LHCN-M2 (cell line): ENCODE measurements at places on chromosomes 12 and 14.

DNA sequence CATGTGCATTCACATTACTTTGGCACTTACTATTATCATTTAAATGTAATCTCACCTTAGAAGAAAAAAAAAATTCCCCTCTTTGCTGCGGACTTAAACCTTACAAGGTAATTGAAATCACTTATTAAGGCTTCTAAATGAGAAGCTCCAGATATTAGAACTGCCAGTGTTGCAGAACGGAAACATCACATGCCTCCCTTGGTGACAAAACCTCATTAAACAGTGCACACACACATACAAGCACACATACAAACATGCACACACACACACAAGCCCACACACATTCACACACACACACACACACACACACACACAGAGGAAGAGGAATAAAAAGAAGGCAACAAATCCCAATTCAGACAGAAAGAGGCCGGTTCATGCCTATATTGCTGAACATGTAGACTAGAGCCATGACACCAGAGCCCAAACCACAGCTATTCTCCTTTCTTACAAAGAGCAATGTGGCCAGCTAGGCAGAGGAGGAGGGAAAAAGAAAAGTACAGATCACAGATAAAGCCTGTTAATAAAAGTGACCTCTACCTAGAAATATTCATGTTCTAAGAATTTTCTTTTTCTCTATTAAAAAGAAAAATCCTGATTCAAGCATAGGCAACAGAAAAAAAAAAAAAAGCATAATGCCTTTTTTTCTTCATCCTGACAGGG is 405.2 kb upstream of the FLRT2 start:
- no peak for DNase-seq

GRCh38 chr12:104958805-104959334 is 780 bp upstream of the SLC41A2 start:
- peak; percentile 11 for DNase-seq

GRCh38 chr14:76742966-76743365 is 18.3 kb upstream of the VASH1 start:
- DNase-seq = no peak

DNA sequence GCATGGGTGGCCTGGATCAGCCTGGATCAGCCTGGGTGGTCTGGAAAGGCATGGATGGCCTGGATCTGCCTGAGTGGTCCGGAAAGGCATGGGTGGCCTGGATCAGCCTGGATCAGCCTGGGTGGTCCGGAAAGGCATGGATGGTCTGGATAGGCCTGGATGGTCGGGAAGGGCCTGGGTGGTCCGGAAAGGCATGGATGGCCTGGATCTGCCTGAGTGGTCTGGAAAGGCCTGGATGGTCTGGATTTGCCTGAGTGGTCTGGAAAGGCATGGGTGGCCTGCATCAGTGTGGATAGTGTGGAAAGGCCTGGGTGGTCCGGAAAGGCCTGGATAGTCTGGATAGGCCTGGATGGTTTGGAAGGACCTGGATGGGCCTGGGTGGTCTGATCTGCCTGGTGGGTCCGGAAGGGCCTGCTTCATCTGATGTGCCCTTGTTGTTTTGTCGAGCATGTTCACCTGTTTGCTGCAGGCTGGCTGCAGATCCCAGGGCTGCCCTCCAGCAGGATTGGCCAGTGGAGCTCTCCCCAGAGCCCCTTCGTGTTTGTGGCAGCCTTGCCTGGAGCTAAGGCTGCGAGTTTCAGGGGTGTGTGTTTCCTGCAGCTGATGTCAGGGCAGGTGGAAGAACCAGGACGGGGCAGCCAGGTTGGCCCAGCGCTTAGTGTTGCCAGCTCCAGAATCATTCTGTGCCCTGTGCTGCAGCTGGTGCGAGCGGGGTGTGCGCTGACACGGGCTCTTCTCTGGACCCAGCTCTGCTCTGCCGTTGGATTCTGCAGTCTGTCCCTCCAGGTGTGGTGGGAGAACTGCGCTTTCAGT is 19.3 kb upstream of the TEX22 start:
- no peak for DNase-seq

GRCh38 chr12:92600052-92600451 is 102.7 kb upstream of the PLEKHG7 start:
- no peak for DNase-seq

DNA sequence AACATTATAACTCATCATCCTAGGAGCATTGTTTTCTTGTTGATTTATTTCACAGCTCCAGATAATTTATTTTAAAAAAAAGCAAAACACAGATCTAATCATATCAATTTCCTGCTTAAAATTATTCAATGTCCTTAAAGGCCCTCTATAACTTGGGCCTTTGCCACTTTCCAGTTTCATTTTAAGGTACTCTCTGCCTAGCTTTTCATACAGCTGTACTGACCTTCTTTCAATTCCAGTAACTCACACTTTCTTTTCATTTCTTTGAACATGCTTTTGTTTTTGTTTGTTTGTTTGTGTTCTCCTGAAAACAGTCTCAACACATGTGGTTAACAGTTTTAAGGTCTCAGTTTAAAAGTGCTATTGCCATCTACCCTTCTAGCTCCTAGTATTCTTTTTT is 281.9 kb downstream of the ACSS3 start:
- no peak for DNase-seq

GRCh38 chr14:59147007-59147406 is 41.5 kb upstream of the DAAM1 start:
- no peak for DNase-seq

DNA sequence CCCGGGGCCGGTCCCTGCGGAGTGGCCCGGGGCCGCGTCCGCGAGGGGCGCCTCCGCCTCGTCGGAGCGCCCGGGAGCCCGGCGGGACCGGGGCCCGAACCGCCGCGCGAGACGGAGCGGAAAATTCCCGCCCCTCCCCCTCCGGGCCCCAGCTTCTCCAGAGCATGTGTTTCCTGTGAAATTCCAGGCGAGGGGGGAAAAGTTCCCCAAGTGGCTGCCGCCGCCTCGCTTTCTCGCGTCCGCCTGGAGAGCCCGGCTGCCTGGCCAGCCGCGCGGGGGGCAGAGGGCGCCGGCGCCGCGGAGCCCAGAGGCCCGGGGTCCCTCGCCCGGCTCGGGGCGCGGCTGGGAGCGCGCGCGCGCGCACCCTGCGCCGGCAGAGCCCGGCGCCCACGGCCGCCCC is 904 bp downstream of the CACNA1C start:
- peak; percentile 8 for DNase-seq

DNA sequence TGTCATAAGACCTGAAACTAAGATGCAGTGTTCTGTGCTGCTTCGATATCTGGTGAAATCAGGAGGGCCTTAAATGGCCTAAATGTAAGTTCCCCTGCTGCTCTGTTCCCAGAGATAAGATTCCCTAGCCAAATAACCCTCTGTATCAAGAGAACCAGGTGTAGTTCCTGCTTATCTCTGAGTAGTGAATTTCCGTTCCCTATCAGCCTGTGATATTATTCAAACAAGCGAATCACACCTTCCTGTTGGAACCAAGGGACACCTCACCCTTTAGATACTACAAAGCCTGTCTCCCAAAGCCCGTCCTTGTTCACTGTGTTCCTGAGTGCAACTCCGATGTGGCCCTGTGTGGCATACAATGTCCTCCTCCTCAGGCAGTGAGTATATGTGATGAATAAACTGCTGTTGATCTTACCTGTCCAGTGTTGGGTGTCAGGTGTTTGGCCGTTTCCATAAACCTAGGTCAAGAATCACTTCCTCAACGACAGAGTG is 52.2 kb upstream of the COCH start:
- no peak for DNase-seq

- peak; percentile 92 for DNase-seq
Measured at GRCh38 chr14:75278422-75279152, at the start of gene FOS. Gene FOS (plus strand): TSS chr14:75278828. CDS start chr14:75278983, 155 bp downstream.

DNA sequence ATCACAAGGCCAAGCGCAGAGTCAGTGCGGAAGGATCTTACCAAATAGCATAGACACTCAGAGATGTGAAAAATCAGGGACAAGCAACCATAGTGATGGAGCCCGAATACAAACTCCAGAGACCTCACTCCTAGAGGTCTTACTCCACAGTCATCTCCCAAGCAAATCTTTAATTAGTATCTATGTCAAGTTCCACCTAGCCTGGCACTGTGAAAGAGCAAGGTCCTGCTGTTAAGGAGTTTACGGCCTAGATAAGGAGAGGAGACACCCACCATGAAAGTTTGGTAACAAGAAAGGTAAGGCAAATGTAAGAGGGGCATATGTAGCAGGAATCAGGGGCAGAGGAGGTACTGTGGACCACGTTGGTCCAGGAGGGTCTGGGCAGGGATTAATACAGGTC is 7.4 kb upstream of the PLEKHG6 start:
- no peak for DNase-seq

DNA sequence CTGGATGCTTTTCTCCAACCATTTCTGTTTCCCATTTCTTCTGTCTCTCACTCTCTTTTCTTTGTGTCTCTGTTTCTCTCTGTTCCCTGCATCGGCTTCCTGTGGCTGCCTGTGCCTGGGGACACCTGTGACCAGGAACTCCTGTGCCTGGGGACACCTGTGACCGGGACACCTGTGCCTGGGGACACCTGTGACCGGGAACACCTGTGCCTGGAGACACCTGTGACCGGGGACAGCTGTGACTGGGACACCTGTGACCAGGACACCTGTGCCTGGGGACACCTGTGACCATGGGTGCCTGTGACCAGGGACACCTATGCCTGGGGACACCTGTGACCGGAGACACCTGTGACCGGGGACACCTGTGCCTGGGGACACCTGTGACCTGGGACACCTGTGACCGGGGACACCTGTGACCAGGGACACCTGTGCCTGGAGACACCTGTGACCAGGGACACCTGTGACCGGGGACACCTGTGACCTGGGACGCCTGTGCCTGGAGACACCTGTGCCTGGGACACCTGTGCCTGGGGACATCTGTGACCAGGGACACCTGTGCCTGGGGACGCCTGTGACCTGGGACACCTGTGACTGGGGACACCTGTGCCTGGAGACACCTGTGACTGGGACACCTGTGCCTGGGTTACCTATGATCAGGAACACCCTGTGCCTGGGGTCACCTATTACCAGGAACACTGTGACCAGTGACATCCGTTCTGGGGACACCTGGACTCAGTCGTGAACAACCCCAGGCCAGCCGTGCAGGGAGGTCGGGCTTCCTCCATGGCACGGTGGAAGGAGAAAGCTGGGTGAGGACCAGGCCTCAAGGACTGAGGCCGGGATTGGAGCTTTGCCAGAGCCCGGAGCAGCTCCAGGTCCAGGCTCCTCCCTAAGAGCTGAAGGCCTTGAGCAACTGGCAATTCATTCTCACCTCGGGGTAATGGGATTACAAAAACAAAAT is 23.4 kb upstream of the FBRSL1 start:
- no peak for DNase-seq

- DNase-seq = no peak
Measured at GRCh38 chr12:67759829-67760228, 111.3 kb downstream of the DYRK2 start.

DNA sequence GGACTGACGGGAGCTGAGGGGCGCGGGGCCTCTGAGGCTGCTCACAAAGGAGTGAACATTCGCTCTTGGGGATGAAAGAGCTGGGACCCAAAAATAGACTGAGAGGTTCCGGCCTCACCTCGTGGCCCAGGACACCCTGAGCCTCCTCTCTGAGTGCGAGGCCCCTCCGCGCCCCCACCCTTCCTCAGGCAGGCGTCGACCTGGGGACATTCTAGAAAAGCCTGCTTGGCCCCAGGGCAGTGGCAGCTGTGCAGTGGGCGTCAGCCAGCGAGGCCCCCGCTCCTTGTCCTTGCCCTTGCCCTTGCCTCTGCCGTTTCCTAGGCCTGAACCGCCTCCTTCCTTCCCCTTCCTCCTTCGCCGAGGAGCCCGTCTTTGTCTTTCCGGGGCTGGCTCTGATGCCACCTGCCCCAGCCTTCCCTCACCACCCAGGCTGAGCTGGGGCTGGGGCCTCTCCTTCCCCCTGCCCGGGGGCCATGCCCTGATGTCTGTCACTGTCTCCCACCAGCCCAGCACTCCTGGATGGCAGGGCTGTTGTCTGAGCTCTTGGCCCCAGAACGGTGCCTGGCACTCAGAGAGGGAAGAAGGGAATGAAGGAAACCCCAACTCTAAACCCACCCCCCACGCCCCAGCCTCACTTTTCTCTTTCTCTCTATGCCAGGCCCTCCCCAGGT is 208.2 kb upstream of the RTL1 start:
- no peak for DNase-seq

- DNase-seq = no peak
Measured at GRCh38 chr12:66879409-66879808, 200.5 kb upstream of the GRIP1 start.

- peak; percentile 21 for DNase-seq
Measured at GRCh38 chr12:108955225-108955835, 65.5 kb downstream of the SVOP start.

- no peak for DNase-seq
Measured at GRCh38 chr12:72694193-72694592, 422.0 kb downstream of the TRHDE start.

DNA sequence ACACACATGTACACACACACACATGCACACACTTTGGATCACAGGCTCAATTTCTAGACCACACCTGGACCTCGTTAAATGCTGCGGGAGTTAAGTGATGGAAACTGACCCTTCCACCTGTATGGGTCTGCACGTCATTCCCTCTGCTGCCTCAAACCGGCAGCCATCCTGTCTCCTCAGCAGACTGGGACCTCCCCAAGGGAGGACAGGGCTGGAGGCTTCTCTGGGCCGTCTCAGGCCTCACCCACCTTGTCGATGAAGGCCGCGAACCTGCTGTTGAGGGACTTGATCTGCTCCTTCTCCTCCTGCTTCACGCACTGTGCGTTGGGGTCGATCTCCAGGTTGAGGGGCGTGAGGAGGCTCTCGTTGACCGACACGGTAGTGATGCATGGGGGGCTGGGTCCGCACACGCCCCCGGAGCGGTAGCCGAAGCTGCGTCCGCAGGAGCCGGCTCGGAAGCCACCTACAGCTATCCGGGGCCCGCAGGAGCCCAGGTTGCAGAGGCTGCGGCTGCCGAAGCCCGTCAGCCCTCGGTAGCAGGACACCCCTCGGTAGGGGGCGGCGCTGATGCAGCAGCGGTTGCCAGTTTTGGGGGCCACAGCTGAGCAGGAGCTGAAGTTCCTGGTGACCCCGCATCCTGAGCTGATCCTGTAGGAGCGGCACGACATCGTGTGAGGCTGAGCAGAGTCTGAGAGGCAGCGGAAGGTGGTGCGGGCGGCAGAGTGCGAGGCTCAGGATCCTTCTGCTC is at the start of gene KRT85:
TSS of gene KRT85 (minus strand) at position 744 of the 748 bp plus-strand sequence. CDS start at position 668, 76 bp downstream.
- DNase-seq = no peak

GRCh38 chr14:61343991-61344405 is 22.6 kb downstream of the PRKCH start:
- no peak for DNase-seq

- no peak for DNase-seq
Measured at GRCh38 chr12:109820816-109821381, 12.3 kb downstream of the TRPV4 start.

- no peak for DNase-seq
Measured at GRCh38 chr14:88937706-88938105, 113.3 kb downstream of the TTC8 start.

- DNase-seq = no peak
Measured at GRCh38 chr12:112939761-112940381, 1.6 kb downstream of the OAS3 start.
